ENCODE measurements at places on chromosomes 1 and 21.

DNA sequence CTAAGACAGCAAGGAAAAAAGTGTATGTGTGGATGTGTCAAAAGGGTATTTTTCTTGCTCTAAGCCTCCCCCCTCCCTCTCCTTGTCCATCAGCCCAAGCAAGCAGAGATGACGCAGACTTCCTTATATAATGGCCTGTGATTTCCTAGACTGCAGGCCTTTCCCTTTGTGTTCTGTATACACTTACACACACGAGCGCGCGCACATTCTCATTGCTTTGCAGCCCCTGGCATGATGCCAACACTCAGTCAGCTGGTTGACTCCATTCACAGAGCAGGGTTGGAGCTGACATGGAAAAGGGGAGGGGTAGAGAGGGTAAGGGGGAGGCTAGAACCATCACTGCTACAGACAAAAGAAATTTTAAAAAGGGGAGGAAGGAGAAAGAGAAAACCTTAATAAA lies 41.8 kb downstream of the GATAD2B start:
- DNase-seq = no peak

DNA sequence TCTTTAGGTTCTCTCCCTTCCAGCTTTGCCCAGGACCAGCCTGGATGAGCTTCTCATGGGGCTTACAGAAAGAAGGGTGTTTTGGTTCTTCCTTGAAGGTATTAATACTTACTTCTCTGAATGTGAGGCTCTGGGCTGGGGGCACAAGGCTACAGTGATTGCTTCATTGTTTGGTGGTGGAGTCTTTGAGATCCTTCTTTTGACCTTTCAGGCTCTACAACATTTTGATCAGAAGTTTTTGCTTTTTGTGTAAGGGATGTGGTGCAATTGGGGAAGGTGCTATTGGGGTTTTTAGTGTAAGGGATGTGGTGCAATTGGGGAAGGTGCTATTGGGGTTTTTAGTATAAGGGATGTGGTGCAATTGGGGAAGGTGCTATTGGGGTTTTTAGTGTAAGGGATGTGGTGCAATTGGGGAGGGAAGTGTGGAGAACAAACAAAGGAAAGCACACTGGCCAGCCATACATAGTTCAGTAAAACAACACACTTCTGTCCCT lies 103.6 kb upstream of the IVNS1ABP start:
- DNase-seq = no peak

- DNase-seq = no peak
Observed at GRCh38 chr1:232428786-232429530, 201.0 kb downstream of the SIPA1L2 start.

DNA sequence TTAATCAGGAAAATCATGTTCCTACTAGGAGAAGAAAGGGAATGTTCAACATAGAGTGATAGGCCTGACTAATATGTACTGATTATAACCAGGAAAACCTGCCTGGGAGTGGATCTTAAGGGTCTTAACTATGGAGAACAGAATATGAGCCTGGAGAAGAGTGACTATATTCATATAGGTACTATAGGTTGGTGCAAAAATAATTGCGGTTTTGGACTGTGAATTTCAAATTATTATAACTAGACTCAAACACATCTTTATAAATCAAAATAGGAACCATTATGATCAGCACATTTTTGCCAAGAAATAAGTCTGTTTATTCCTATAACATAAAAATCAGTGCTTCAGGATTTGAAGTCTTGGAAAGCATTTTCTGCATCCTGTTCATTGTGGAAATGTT lies 189.8 kb upstream of the ADAMTS5 start:
- no peak for DNase-seq

DNA sequence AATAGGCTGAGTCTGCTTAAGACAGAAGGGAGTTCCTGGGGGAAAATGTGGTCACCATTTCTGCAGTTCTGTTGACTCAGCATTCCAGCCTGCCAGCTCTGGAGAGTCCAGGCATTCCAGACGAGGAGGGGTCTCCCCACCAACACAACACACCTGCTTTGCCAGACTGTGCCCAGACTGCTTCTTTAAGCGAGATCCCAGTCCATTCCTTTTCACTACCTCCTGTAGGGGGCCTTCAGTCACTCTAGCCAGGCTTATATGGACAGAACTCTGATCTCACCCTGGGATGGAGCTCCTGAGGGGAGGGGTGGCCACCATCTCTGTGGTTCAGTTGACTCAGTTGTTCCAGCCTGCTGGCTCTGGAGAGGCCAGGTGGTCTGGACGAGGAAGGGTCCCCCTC lies 48.5 kb downstream of the UBE2U start:
- DNase-seq = no peak

GRCh38 chr1:87473203-87473661 lies 144.6 kb downstream of the LMO4 start:
- no peak for DNase-seq

DNA sequence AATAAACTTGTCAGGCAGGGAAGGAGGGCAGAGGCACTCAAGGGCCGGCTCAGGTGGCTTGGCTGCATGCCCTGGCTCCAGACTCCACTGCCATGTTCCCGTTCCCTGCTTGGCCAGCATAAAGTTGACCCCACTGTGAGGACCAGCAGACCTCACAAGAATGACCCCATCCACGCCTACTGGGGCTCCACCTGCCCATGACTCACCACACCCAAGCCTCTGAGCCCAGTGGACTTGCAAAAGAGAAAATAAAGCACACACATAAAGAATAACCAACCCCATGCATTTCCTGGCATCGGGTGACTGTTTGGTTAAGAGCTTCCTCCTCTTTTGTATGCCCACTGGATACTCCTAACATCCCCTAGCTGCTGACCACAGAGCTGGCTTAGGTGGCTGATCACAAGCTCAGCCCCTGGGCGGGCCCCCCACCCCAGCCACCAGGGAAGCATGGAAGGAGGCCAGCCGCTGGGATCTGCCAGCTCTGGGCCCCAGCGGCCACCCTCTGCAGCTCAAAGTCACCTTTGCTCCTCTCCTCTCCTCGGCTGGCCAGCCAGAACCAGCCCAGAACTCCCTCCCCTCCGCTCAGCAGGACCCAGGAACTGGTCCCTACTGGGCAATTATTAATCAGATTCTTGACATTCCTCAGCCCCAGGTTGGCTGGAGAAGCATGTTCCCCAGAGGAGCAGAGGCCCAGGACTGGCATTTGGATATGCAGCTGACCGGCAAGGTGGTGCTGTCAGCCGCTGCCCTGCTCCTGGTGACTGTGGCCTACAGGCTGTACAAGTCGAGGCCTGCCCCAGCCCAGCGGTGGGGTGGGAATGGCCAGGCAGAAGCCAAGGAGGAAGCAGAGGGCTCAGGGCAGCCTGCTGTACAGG lies at the start of gene KLHDC7A:
KLHDC7A (plus strand) TSS at position 616 of the 875 bp plus-strand sequence; CDS start at position 668, 52 bp downstream.
- no peak for DNase-seq

DNA sequence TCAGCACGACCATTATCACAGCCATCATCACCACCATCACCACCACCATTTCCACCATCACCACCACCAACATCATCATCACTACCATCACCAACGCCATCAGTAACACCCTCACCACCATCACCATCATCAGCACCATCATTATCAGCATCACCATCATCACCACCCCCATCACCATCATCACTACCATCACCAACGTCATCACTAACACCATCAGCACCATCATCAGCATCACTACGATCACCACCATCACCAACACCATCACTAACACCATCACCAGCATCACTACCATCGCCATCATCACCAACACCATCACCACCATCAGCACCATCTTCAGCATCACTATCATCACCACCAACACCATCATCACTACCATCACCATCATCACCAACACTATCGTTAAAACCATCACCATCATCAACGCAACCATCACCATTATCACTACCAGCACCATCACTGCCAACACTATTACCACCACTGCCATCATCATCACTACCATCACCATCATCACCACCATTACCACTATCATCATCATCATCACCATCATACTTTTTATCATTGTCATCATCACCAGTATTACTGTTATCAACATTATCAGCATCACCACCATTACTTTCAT lies 1.3 kb downstream of the TAS1R2 start:
- DNase-seq = no peak

- no peak for DNase-seq
Observed at GRCh38 chr21:36732761-36733160, 33.8 kb downstream of the SIM2 start.

DNA sequence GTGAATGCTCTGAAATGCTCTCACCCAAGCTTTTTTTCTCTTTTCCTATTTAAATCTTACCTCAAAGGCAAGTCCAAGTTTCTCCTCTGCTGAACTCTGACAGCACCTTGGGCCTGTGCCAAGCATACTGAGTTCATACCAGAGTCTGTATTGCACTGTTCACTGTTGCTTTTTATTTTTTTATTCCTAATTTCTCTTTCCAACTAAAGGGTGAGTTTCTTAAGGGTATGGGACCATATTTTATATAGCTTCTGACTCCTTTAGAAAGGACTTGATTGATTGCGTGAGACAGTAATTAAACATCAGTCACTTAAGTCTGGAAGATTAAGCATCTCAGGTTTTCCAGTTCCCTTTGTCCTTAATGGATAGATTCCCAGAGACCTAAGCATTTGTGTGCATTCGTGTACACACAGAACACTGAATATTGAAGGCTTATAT lies 69.9 kb downstream of the CACHD1 start:
- DNase-seq = no peak
